ENCODE measurements at places on chromosomes 5 and 9.

- peak; percentile 16 for DNase-seq
Measured at GRCh38 chr5:77129391-77129990, 42.4 kb upstream of the ZBED3 start.

DNA sequence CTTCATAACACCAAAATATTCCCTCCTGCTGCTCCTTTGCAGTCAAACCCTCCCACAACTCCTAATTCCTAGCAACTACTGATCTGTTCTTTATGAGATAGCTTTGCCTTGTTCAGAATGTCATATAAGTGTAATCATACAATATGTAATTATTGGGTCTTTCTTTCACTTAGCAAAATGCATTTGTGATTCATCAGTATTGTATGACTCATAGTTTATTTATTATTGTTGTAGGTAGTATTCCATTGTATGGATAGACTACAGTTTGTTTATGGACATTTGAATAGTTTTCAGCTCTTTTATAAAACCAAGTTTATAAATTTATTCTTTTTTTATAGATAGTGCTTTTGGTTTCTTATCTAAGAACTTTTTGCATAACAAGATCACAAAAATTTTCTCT is 468.2 kb upstream of the KIF2A start:
- DNase-seq = no peak

DNA sequence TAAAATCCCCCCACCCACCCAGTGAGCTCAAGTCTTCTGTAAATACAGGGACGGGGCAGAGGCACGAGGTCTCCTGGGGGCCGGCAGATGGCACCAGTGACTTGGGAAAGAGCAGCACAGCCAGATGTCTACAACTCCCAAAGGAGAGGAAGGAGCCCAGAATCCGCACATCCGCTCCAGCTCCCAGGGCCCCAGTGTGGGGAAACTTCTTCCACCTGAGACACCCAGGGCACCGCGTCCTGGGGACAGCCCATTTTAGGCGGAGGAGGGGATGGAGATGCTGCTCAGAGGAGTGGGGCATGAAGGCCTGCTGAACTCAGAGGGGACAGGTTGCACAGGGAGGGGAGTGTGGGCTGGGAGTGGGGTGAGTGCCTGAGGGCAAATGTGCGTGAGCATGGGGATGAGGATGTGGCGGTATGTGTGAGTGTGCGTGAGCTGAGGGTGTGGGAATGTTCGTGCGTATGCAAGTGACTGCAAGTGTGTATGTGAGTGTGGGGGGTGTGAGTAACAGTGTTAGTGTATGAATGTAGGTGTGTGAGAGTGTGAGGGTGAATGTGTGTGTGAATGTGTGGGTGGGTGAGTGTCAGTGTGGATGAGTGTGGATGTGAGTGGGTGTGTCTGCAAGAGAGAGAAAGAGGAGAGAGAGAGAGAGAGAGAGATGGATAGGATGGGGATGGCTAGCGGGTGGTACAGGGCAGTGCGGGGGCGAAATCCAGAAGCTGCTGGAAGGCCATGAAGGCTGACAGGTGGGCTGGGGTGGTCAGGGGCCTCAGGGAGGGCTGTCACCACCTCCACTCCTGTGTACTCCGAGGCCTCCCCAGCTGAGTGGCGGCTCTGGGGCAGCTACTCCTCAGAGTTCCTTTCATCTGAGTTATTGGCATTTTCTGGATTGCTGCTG is 63.5 kb downstream of the DUSP1 start:
- peak; percentile 32 for DNase-seq

DNA sequence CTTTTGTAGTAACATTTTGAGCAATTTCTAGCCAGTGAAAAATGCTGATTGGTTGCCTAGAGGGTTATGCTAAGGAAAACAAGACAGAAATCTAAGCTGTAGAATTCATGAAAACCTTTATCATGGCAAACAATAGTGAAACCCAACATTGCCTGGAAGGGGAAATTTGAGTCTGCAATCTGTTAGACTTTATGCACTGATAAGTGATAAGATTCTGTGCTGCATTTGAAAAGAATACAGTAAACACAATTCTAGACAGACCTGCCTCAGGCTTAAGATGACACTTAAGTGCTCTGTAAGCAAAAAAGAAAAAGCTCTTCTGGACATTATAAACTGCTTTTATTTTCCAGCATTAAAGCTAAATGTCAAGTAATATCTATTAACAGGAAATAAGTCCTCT is 519.3 kb downstream of the ISL1 start:
- DNase-seq = no peak

- no peak for DNase-seq
Measured at GRCh38 chr9:96430377-96430776, 12.2 kb upstream of the ZNF367 start.

GRCh38 chr5:72857396-72857795 is 40.9 kb downstream of the TNPO1 start:
- DNase-seq = no peak

- DNase-seq = no peak
Measured at GRCh38 chr5:10250806-10251276, 761 bp downstream of the CCT5 start.

DNA sequence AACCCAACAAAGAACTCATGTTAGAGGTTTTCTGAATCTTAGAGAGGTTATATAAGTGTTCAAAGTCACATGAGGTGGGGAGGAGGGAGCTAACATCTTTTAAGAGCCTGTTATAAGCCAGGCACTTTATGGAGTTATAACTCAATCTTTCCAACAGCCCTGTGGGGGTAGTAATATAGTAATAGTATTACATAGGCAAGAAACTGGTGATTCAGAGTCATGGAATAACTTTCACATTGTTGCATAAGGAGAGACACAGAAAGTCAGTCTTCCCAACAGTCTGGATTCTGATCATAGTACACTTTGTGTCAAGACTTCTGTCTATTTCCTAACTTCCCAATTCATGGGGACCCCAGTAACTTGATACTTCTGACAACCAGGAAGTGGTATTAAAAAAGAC is 89.2 kb downstream of the ACER2 start:
- no peak for DNase-seq

GRCh38 chr5:119541716-119542115 is 87.6 kb upstream of the FAM170A start:
- no peak for DNase-seq

DNA sequence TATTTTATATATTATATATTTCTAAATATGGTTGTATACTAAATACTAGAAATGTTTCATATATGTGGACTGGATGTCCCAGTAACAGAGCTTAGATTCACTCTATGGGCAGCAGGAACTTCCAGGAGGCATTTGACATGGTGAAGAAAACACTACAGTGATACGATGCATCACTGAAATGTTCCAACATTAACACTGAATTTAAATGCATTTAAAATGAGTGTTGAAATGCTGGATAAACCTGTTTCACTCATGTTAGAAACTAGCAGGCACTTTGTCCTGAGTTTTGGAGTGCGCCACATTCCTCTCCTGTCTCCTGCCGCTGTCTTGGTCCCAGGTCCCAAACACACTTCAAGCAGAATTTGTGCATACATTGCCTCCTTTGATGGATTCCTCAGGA is 237.8 kb upstream of the NFIL3 start:
- no peak for DNase-seq

DNA sequence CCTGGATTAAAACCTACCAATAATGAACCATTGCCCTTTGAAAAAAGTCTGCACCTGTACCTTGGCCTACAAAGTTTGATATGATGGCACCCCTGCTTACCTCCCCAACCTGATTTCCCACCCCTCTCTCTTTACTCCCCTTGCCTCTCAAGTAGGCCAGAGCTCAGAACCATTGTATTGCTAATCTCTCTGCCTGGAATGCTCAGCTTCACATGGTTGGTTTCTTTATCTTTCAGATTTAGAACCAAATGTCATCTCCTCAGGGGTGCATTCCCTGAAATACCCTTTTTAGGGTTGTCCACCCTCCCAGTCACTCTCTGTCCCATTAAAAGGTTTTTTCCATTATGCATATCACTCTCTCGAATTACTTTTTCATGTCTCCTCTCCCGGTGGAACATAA is 116.6 kb upstream of the VCAN start:
- DNase-seq = no peak

- DNase-seq = no peak
Measured at GRCh38 chr9:83264315-83264714, 201.4 kb upstream of the RASEF start.

GRCh38 chr5:180611140-180611850 is 20.0 kb upstream of the SCGB3A1 start:
- no peak for DNase-seq

- no peak for DNase-seq
Measured at GRCh38 chr5:94932259-94932658, 313.8 kb downstream of the SLF1 start.

GRCh38 chr5:79567926-79568549 is 44.2 kb upstream of the TENT2 start:
- no peak for DNase-seq

DNA sequence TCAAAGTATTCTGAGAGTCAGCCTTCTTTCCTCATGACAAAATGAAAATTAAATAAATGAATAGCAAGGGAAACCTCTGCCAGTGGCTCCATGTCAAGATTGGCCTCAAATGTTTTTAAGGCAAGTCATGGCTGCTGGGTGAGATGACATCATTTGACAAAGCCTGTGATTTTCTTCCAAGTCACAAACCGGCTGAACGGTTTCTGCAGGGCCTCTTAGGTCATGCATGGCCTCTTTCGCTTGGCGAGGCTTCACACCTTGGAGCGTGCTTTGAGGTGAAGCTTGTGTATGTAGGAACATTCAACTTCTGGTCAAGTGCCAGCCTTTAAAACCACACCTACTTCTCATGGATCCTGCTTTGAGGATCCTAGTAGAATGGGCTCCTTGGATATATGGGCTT is 161.0 kb upstream of the ZNF618 start:
- DNase-seq = no peak

- DNase-seq = no peak
Measured at GRCh38 chr5:33235824-33236223, 204.9 kb upstream of the TARS1 start.

DNA sequence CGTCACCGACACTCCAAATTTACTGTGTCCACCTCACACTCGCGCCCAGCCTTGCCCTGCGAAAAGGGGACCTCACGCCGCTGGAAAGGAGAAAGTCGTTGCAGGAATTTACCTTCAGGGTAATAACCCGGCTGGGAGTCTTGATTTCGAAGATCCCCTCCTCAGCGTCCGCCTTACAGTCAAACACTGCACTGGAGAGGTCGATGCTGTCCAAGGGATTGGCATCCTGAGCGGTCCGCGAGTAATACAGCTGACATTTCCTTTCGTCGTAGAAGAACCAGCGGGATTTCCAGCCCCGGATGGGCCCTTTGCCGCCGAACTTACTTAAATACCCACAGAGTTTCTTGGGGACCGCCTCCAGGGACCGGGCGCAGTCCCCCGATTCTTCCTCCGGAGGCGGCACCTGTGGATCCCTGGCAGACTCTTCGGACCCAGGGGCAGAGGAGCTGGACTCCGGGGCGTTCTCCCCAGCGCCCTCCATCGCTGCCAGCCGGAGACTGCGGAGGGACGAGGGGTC is 330 bp downstream of the TBC1D2 start:
- DNase-seq = no peak

GRCh38 chr9:20361656-20362570 is 260.4 kb downstream of the MLLT3 start:
- no peak for DNase-seq

DNA sequence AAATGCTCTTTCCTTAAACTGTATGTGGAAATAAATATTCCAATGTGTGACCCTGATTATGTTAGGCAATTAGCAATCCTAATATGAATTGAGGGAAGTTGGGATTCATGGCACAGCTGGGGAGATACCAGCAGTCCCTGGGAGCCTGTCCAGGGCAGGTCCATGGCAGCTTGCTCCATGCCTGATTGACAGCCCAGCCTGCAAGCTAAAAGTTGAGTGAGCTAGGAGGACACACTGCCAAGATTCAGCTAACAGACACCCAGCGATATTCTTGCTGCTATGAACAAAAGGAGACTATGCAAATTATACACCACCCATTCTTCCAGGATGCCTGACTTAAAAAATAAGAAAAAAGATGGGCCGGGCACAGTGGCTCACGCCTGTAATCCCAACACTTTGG is 6.2 kb downstream of the TGFBI start:
- DNase-seq = no peak

- no peak for DNase-seq
Measured at GRCh38 chr5:180180421-180180820, 28.6 kb downstream of the RASGEF1C start.

DNA sequence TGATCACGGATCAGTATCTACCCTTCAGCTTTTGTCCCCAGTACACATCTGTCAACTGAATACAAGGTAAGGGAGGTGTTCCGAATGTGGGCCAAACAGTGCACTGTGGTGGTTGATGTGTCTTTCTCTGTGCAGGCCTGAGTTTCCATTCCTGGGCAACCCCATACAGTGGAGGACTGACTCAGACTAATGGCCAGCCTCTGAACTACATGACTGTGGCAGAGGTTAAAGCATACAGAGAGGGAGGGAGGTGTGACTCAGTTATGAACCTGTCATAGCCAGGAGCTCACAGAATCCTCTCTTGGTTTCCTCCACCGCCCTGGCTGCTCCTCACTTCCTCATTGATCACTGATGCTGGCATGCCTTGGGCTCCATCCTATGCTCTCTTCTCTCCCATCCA is 136.4 kb upstream of the TAS2R1 start:
- DNase-seq = no peak

DNA sequence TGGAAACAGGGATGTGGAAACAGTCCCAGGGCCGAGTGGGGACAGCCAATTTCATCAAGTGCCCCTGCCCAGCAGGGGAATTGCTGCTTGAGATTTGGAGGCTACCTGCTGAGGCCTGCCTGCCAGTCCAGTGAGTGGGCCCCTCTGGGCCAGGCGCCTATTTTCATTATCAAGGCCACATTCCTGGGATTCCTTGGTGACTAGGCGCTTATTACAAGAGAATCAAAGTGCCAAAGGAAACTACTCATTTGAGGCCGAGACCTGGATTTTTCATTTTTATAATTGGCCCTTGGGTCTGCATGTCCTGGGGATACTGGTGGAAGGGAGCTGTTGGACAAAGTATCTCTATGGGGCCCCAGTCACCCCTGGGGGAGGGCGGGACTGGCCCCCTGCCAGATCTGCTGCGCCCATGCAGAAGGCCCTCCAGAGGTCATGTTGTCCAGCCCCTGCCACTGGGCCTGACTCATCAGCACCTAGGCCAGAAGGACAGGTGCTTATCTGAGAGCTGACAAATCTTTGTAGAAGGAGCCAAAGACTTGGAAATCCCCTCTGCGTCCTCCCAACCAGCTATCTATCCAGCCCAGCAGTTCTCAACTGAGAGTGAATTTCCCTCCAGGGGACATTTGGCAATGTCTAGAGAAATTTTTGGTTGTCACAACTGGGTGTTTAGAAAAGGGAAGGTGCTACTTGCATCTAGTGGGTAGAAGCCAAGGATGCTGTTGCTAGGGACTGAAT is 45.6 kb downstream of the FOXI1 start:
- no peak for DNase-seq

- no peak for DNase-seq
Measured at GRCh38 chr5:174503461-174504265, 220.7 kb upstream of the MSX2 start.

DNA sequence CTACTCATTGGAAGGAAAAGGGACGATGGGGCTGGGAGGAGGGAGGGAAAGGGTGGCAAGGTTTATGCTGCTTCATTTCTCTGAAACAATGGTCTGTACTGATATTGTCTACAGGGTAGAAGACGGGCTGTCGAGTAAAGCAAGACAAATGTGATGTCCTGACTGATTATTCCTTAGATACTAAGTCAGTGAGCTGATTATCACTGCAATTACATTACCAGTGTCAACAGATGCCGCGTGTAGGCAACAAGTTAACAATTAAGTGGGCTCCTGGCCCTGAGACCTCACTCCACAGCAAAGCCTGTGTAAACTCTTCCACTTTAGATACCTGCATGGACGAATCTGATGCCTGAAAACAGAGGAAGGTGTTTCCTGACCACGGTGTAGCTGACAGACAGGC is 602.8 kb downstream of the IRX1 start:
- no peak for DNase-seq

GRCh38 chr9:86577420-86578333 is 223.5 kb upstream of the TUT7 start:
- DNase-seq = no peak

GRCh38 chr9:621201-621855 is 220.2 kb upstream of the DMRT1 start:
- DNase-seq = no peak

All from neural crest cell (in vitro differentiated cells).